ENCODE measurements at places on chromosomes 2 and 18.

DNA sequence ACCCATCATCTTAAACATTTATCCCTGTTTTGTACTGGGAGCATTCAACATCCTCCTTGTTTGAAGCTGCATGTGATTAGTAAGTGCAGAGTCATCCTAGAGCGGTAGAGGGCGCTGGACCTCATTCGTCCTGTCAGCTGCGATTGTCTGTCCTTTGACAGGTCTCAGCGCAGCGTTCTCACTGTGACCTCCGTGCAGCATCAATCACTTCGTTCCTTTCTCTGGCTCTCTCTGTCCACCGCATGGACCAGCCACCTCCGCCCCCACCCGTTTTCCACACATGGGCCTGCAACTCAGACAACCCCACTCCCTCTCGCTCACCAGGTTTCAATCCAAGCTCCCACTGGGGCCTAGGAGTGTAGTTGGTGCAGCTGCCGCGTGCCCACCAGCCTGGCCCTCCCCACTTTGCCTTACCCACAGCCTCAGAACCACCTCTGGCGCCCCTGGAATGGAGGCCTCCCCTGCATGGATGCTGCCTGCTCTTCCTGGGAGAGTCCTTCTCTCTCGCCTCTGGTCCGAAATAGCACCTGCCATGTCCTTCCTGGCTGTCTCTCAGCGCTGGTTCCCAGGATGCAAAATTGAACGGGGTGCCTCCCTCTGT lies 90.5 kb downstream of the NDUFA10 start:
- DNase-seq, result no peak

GRCh38 chr18:11567396-11567795 lies 42.0 kb upstream of the SLC35G4 start:
- no peak for DNase-seq

GRCh38 chr2:39608686-39609441 lies 56.9 kb upstream of the TMEM178A start:
- DNase-seq, result no peak

DNA sequence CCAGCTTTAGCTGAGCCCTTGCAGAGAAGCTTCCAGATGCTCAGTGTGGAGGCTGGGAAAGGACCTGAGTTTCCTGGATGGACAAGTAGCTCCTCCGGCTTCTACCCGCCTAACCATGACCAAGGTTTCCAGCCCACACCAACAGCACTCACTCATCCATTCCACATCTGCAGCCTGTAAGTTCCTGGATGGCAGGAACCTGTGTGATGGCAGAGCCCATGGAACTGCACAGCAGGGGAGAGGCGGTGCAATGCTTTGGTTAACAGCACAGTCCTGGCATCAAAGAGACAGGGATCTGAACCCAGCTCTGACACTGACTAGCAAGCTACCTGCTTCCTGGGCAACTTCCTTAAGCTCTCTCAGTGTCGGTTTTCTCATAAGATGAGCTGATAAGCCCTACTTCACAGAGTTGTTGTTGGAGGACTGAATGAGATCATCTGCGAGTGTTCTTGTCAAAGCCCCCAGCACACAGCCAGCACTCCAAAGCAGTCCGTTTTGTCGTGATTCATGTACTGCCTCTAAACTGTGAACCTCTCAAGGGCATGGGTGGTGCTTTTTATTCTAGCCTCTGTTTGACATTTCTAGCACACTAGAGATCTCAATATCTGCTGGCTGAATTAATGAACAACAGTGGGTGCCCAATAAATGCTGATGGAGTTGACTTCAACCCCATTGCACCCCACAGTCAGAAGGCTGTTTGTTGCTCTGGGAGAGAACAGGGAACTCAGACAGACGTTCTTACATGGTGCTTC lies 41.6 kb upstream of the OTOF start:
- DNase-seq, result no peak

DNA sequence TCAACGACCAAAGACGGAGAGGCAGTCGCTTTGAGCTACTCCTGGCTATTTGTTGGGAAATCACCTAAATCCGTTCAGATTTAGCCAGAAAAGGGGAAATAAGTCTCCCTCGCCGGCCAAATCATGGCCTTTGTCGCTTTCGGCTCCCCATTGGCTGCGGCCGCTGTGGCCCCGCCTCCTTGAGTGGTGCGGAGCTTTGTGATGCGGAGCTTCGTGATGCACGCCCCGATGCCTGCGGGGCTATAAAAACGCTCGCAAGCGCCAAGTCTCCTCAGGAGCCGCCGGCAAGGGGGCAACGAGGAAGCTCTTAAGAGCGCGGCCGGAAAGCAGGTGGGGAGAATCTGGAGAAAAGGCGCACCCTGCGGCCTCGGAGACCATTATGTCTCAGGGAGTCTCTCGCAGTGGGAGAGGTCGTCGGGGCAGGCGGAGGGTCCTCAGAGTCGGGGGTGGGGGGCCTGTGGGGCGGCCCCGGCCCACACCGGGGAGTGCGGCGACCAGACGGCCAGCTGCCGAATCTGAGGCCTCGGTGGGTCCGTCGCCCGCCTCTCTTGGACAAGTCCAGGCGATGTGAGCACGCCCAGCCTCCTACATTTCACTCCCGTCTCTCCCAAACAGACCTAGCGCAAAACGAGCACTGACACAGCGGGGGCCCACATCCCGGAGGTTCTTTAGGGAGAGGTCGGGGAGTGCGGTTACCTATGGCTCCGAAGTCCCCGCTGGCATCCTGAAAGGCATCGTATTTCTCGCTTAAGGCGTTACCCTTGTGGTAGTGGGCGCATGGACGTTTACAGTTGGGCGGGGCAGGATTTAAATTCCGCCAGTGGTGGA lies at the start of gene CABYR:
CABYR (plus strand) TSS at position 274 of the 828 bp plus-strand sequence. CDS start 4,053 bp downstream, outside the sequence.
- peak; percentile 65 for DNase-seq

All from AG09309 (cell line).